ENCODE measurements at places on chromosomes 11 and 22. TPM values are rescaled to one million over a fixed set of nuclear protein-coding genes. Genes with fewer than 3 reads are reported as not detected.

- no peak for DNase-seq
These were observed 14.5 kb downstream of the MUC2 start for GRCh38 chr11:1088927-1089737.

- no peak for DNase-seq
These were observed 46.7 kb upstream of the CTTN start for GRCh38 chr11:70351646-70352045.

GRCh38 chr11:114297806-114298709 lies 1.9 kb downstream of the NNMT start:
- DNase-seq, result no peak

DNA sequence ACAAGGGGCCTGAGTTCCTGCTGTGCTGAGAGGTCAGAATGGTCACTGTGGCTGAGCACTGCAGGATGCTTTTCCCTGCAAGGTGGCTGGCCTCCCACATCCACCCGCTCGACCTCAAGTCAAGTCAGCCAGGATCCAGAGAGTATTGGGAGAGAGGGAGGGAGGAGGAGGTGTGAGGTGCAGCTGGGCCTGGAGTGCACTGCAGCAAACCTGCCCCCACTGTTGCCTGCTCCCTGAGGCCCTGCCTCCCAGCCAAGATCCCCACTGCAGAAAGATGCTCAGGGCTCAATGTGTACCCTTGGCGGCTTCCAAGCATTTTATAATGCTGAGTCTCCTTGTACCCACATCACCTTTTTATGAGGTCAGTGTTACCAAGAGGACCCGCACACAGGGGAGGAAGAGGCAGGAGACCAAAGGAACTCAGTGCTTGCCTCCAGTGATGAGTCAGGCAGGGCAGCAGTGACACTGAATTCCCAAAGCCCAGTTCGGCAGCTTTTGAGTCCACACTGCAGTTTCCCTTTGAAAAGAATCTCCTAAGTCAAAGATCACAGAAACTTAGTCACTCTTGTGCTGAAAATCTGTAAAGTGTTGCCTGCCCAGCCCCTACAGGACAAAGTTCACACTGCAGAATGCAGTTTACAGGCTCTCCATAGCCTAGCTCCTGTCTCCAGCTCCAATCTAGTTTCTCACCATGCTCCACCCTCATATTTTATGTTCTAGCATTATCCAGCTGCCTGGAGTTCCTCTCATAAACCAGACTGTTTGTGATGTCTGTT lies 3.1 kb downstream of the ENDOD1 start:
- DNase-seq, result peak; percentile 86

Gene ANO5
- total RNA-seq, result not detected

DNA sequence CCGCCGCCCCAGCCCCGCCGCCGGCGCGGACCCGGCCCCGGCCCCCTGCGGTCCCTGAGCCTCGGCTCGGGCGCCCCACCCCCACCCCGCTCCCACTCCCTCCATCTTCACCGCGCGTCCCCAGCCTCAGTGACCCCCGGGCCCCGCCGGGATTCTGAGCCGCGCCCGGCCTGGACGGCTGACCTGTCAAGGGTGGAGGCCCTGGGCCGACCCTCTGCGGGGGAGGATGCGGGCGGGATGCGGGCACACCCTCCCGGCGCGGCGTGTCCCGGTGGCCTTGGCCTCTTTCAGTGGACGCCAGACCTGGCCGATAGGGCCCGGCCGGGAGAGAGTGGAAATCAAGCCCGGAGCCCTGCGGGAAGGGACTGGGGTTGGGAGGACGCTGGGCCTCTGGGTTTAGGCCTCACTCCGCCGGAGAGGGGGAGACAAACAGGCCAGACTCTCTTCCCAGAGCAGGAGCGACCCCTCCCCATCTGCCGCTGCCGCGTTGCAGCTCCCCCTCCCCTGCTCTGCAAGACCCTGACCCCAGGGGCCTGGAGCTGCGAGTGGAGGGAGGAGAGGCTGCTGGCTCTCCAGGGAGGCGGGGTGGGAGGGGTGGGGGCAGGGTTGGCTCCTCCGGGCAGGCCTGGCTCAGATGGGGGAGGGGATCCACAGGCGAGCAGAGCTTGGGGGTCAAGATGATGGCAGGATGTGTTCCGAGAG lies 525 bp downstream of the MAPK8IP2 start:
- DNase-seq, result no peak

Gene TSGA10IP
- not detected for total RNA-seq

DNA sequence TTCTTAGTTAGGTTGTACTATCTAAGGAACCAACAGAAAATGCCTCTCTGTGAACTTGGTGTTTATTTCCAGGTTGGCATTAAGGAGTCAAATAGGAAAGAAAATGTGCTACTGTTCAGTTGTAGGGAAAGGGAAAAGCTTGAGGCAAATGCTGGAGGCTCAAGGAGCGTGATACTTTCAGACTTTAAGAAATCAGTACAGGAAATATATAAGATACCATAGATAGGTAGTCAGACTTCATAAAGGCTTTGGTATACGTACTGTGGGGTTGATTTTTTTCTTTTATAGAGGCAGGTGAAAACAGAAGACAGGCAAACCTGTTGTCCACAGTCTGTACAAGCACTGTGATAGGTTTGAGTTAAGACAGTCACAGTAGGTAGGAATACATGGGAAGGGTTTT lies 30.8 kb downstream of the EP300 start:
- DNase-seq, result no peak

Gene SYT7
- total RNA-seq, result 32.8 TPM
